ENCODE measurements at places on chromosomes 5 and 9.

DNA sequence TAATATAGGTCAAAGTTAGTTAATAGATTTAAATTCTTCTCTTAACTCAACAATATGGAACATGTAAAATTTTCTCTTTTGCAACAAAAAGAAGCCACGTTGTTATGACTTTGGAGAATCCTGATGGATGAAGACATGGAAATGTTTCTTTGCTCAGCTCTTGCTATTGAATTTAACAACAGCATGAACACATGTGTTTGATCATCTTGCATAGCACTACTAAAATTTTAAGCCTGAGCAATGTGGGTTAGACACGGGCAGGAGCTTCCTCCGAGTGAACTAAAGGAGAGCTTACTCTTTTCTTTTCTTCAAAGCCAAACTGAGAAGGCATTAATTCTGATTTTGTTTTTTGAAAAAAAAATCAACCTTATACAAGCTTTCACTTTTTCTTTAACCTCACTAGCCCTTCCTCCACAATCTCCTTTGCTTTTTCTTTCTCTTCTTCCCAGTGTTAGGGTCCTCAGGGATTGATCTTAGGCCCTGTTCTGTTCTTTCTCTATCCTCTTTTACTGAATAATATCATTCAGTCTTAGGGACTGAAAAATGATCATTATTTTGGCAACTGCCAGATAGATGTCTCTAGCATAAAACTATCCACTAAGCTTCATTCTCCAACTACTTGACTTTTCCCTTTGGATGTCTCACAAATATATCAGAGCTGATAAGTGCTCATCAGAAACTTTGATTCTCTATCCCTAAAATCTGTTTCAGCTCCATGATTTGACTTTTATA is 36.9 kb downstream of the ADAMTS19 start:
- no peak for DNase-seq

DNA sequence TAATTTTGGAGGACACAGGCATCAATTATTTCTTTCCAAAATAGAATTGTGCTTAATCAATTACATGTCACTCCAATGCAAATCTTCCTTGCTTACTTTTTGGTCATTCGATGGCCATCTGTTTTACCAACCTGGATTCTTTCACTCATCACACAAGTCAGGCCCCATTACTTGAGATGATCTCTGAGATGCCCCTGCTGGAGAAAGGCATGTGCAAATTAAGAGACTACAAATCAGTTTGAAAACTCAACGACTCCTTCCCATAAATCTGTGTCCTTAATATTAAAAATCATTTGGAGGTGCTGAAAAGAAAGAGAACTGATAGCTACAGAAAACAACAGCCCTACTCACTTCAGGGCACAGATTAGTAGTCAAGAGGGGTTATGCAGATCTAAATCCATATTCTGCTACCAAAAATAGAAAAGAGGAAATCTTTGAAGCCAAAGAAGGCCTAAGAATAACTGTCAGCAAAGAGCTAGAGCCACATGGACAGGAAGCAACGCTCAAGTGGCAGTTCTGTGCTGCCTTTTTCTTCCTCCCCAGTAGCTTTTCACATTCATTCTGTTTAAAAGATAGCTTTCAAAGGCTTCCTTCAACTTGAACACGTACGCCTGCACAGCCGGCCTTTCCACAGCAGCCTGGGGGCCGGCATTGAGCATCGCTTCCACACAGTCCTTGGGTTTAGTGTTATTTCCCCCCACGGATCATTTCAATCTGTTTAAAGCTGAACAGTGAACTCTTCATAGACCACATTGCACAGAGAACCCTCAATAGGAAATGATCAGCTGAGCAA is 79.3 kb upstream of the MAP3K1 start:
- DNase-seq: no peak

DNA sequence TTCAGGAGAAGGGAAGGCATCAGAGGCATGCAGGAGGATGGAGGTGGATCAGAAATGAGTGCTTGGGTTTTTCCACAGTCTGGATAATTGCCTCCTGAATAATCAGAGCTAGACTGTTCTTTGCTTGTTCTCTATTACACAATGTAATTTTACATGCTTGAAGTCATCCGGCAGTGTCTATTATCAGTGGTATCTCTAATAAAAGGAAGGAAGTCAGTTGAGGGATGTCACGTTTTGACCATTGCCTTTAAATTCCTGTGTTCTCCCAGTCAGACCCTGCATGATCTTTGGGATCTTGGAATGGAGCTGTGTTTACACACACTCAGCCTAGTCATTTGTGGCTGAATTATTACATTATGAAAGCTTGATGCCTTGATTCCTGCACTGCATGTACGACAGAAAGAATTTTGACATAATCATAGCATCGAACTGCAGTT is 91.0 kb downstream of the PDE8B start:
- DNase-seq: no peak

DNA sequence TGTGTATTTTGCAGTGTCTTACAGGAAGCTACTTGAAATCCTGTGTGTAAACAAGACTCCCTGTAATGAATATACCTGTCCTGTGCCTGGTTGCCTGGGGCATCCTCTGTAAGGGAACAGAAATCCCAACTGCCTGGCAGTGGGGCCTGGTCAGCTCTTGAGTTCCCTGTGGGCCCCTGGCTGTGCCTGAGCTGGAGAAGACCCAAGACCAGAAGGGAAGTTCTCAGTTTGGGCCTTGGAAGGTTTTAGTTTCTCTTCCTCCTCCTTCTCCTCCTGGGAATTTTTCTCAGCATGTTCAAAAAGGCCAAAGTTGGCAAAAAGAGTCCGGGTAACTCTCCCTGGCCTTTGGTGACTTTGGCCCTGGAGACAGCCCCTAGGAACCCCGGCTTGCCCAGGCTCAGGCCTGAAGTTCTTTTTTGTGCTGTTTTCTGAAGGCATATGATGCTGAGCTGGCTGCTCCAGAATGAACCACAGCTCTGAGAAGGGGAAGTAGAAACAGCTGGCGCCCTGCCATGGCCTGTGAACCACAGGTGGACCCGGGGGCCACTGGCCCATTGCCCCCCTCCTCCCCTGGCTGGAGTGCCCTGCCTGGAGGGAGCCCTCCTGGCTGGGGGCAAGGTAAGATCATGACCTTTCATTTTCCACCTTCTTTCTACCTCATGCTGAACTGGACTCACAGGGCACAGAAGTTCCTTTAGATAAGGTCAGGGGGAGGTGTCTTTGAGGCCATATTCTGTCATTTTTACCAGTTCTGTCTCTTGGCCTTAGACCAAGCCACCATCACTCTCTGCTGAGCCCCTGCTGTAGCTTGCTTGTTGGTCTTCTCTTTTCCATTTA is 5.8 kb downstream of the TMEM268 start:
- DNase-seq: no peak

DNA sequence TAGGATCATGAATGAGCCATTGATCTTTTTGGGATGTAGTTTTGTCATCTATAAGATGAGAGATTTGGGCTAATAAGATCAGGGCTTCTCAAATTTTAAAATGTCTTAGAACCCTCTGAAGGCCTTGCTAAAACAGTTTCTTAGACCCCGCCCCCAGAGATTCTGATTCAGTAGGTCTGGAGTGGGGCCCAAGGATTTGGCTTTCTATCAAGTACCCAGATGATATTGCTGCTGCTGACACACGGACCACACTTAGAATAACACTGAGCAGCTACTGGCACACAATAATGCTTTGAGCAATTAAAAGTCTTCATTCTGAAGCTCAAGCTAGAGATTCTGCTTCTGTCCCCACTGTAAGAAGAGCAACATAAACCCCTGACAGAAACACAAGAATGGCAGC is 216.7 kb downstream of the SMARCA2 start:
- no peak for DNase-seq

DNA sequence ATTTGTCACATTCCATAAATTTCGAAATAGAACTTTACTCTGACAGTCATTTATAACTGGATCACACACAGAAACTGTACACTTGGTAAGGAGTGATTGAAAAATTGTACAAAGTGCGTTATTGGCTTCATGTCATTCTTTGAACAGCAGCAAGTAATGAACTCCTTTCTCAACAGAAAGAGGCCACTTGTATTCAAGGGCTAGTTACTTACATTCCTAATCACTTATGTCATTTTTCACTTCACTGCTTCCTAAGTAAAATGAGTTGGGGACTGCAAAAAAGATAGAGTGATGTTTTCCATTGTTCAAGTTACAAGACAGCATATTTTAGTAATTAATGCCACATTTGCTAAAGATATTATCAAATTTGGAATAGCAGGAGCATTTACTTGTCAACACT is 893.2 kb downstream of the DTWD2 start:
- DNase-seq: no peak

DNA sequence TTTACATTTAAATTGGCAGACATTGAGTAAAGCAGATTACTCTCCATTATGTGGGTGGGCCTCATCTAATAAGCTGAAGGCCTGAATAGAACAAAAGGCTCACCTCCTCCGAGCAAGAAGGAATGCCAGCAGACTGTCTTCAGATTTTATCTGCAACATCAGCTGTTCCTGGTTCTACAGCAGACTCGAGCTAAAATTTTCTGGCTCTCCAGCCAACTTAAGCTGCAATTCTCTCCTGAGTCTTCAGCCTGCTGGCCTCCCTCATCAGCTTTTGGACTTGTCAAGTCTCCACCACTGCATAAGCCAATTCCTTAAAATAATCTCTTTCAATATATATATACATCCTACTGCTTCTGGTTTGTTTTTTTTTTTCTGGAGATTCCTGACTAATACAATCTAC is 12.5 kb downstream of the TRPM3 start:
- no peak for DNase-seq

DNA sequence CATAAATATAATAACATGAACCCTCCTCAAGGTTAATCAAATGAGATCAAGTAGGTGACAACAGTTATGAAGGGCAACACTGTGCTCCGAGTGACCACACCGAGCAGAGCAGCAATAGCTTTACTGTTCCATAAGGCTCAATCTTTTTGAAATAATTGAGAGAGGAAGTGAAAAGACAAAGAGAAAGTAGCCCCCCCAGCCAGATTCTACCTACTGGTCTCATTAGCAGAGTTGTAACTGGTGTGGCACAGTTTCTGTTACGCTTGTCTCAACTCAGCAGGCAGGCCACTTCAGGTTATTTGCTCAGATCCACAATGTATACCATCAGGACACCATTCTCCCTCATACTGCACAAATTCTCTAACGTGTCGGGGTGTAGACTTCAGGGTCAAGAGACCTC is 14.0 kb downstream of the PRUNE2 start:
- DNase-seq: no peak

DNA sequence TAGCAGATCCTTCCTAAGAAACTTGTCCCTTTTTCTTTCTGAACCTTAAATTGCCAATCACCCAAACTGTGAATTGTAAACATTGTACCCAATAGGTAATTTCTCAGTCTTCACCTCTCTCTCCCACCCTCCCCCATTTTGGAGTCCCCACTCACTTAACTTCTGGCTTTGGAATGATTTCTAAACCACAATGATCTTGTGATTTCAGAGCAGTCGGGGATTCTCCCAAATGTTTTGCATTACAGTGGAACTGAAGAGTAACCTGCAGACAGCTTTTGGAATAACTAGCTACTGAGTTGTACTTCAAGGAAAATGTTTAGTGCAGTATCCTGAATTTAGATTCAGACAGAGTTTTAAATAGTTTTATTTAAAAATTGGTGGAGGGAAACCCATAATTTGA is 19.2 kb downstream of the SLC27A6 start:
- DNase-seq: no peak

- peak; percentile 98 for DNase-seq
Observed at GRCh38 chr5:17079562-17079961, 137.9 kb upstream of the BASP1 start.

GRCh38 chr5:145393426-145393825 is 441.7 kb downstream of the PRELID2 start:
- DNase-seq: no peak

DNA sequence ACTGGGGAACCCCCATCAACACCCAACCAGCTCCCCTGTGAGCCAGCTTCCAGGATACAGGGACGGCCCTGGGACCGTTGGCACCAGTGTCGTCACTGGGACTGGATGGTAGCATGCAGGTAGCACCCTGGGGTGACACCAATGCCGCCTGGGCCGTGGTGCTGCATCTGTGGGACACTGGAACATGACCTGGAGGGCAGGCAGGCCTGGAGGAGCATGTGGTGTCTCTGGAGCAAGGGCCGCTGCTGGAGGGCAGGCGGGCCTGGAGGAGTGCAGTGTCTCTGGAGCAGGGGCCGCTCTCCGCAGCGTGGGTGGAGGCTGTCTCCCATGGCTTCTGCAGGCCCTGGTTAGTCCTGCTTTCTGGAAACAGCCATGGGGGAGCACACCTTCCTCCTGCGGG is 13.1 kb downstream of the LPCAT1 start:
- no peak for DNase-seq

DNA sequence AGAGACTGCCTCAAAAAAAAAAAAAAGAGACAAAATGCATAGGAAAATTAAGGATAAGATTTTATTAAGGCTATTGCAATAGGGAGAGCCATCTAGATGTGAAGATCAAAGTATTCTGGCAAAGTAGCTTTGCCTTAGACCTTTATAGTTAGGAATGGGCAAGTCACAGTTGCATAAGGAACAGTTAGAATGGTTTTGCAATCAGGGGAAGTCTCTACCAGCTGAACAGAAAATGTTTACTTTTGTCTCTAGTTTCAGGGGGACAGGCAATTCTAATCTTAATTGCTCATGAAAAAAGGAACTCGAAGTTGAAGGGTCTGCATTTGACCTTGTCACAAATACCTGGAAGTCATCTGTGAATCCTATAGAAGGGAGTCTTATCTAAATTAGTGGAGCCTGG is 13.1 kb upstream of the ATP6V1G1 start:
- no peak for DNase-seq

DNA sequence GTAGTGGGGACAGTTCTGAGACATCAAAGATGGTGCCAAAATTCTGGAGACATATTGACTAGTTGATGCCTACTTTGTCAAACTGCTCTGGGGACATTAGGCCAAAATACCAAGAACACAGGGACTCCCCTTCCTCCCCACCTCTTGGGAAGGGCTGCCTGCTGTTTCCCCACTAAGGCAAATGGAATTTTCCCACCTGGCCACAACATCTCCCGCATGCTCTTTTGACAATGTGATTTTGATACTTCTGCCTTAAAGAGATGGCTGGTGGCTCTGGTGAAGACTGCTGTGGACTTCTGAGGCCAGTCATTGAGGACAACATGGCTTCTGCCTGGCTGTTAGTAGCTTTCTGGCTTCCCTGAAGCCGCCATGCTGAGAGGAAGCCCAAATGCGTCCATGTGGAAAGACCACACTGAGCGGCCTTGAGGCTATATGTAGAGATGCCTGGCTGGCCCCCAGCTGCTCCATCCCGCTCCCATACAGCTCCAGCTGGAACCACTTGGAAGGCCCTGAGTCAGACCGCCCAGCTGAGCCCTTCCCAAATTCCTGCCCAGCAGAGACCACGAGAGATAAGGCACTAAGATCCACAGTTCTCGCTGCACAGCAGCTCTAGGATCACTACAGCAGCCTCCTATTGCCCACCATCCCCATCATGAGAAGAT is 226.7 kb downstream of the SYK start:
- DNase-seq: no peak

DNA sequence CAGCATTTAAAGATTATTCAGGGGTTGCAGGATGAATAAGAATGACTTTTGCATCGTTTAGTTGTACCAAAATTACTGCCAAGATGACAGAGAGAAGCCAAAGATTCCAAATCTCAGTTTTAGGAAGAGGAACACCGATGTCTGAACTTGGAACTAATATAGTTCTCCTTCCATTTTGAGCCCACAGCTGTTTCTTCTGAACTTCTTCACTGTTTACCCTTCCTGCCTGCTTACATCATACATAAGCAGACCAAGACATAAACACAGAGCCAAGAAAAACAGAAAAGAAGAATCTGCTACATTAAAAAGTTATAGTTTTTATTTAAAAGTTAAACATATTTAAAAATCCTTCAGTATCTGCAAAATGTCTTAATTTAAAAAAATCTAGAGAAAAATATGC is 146.9 kb upstream of the RAPGEF1 start:
- DNase-seq: no peak
